ENCODE measurements at places on chromosomes 6 and 20. TPM values are rescaled to one million over a fixed set of nuclear protein-coding genes. Genes with fewer than 3 reads are reported as not detected.

DNA sequence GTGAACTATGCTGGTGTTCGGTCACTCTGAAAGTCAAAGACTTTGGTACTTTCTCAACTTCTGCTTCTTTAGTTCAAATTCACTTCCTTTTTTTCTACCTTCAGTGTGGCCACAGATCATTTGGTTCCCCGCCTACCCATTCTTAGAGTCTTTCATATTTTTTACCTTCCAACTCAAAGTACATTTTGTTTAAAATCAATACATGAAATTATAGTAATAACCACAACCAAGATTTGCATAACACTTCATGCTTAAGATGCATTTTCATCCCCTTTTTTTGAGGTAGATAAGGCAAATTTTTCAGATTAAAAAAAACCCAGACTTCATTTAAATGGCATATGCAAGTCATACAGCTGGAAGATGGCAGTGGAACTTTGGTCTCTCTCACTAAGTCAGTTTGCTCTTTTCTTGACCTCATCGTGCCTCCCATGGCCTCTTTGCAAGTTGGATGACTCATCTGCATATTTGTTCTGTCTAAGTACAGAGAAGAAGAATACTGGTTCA is 11.9 kb upstream of the CNR1 start:
- no peaks in the 10 kb centered on the region for H3K36me3 ChIP-seq
- no peaks in the 10 kb centered on the region for H3K4me1 ChIP-seq
- H3K4me3 ChIP-seq: no peak overlapping the region
- H3K27me3 ChIP-seq: no peaks in the 10 kb centered on the region
- no peak overlapping the region for H3K27ac ChIP-seq

DNA sequence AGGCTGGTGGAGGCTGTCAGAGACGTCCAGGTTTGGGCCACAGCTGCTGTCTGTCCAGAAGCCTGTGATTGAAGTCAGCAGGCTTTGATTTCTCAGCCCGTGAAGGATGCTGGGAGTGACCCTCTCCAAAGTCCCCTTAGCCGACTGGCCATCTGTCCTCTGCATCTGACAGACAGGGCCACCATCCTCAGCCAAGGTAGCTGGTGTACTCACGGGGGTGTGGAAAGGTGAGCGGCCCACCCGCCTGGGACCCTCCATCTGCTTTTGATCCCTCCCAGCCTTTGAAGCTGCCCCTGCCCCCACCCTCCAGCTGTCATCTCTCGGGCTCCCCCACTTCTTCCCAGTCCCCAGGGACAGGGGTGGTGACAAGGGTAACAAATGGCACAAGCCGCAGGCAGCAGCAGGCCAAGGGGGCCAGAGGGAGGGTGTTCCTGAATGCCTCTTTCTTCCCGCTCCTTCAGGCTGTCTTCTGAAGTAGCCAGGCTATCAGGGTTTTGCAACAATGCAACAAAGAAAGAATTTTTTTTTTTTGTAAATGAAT is 84.4 kb downstream of the EYA2 start:
- H3K27me3 ChIP-seq: no peaks in the 10 kb centered on the region
- no peak overlapping the region for H3K27ac ChIP-seq
- H3K36me3 ChIP-seq: no peaks in the 10 kb centered on the region
- no peak overlapping the region for H3K4me3 ChIP-seq

DNA sequence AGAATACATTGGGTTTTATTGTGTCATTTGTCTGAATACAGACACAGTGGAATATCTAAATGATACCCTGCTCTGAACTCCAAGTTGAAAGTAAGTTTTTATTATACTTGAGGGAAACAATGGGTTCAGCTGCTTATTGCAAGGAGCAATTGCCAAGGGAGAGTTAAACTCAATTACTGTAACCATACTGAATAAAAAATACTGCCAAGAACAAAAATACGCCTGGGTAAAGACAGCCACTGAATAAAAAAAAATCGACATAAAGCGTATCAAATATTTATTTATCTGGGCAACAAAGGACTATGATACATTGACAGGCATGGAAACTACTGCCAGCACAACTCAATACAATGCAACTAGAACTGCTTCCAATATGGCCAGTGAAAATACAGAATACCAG is 18.1 kb downstream of the TFAP2A start:
- no peak for DNase-seq
- peaks cover 63% of the 10 kb centered on the region for H3K27me3 ChIP-seq
- no peaks in the 10 kb centered on the region for H3K36me3 ChIP-seq
- no peak overlapping the region for H3K4me3 ChIP-seq
- no peak overlapping the region for H3K27ac ChIP-seq
- H3K4me1 ChIP-seq: no peaks in the 10 kb centered on the region

Gene PAQR8
- 7.9 TPM for total RNA-seq

Gene SLC17A5
- total RNA-seq: 5.4 TPM

Gene INSM1
- 4.4 TPM for total RNA-seq

GRCh38 chr6:119614138-119614537 is 264.6 kb upstream of the MAN1A1 start:
- no peak overlapping the region for H3K4me3 ChIP-seq
- no peaks in the 10 kb centered on the region for H3K36me3 ChIP-seq
- H3K27me3 ChIP-seq: no peaks in the 10 kb centered on the region
- no peaks in the 10 kb centered on the region for H3K4me1 ChIP-seq

Measured in thymus (tissue), 14 donors.